ENCODE measurements at places on chromosomes 2 and 18.

DNA sequence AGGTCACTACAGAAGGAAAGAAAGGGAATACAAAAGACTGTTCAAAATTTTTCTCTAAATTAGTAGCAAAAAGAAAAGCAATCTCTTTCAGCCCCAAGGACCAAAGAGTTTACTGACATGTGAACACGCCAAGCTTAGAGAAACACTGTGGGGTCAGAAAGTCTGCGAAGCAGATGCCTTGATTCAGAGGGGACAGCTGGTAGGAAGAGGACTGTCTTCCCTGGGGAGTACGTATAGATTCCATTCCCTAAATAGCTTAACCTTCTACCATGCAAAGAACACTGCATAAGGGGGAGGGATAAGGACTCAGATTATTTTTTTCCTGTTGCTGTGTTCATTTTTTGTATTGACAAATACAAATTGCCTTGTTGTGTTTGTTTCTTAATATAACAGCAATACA lies 96.1 kb downstream of the IRS1 start:
- no peak for DNase-seq

DNA sequence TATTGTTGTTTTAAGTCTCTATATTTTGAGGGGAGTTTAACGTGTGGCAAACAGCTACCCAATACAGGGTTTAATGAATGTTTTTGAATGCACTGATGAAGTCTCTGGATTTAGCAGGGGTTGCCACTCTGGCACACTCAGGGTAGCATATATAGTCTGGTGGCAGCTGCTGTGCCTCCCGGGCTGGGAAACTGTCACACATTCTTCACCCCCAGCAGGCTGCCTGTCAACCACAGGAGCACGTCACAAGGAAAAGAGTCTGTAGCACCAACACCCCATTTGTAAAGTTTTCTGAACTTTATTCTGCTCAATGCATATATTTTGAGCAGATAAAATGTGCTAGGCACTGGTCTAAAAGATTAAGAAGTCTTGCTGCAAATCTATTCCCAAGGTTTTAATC lies 39.3 kb downstream of the NGEF start:
- no peak for DNase-seq

DNA sequence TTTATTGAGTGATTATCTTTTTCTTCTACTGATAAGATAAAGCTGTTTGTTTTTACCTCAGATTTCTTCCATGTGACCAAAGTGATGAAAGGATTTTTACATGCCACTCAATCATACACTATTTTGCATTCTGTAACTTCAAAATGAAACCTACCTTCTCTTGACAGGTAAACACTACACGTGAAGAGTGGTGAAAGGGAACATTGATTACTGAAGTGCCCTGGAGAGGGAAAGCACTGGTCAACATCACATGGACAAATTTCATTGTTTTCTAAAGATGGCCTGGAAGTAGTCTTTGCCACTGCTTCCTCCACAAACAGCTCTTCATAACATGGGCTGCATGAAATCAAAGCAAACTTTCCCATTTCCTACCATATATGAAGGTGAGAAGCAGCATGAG lies 120.1 kb downstream of the HIBCH start:
- DNase-seq, result no peak

- DNase-seq, result no peak
Measured at GRCh38 chr2:159072795-159073194, 104.4 kb downstream of the TANC1 start.

DNA sequence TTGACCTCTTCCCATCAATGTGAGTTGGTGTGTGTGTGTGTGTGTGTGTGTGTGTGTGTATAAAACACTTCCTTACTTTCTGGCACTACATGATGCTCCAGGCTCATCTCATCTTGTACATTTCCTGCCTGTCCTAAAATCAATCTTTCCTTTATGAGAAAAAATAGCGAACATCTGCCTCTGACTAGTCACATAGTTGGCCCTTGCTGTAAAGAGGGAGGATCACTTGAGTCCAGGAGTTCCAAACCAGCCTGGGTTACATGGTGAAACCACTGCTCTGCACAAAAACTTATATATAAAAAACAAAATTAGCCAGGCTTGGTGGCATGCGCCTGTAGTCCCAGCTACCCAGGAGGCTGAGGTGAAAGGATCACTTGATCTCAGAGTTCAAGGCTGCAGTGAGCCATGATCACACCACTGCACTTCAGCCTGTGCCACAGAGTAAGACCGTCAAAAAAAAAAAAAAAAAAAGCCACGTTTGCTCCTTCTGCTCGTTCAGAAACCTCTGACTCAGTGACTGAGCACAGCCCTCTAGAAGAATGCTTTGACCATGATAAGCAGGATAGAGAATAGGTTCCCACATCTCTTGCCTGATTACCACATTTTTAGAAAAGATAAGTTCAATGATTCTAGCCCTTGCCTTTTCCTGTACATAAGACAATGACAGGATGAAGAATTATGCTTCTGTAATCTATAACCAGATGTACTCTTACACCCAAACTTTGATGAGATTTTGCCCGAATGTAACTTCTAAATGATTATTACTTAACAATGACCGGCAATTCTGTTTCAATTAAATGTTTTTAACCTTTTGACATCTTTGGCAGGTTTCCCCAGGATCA lies 45.2 kb upstream of the ST3GAL5 start:
- DNase-seq, result no peak
